T-cell (primary cell): ENCODE measurements at places on chromosomes 4 and X. TPM values are rescaled to one million over a fixed set of nuclear protein-coding genes. Genes with fewer than 3 reads are reported as not detected.

Gene TRPC5OS
- not detected for total RNA-seq

DNA sequence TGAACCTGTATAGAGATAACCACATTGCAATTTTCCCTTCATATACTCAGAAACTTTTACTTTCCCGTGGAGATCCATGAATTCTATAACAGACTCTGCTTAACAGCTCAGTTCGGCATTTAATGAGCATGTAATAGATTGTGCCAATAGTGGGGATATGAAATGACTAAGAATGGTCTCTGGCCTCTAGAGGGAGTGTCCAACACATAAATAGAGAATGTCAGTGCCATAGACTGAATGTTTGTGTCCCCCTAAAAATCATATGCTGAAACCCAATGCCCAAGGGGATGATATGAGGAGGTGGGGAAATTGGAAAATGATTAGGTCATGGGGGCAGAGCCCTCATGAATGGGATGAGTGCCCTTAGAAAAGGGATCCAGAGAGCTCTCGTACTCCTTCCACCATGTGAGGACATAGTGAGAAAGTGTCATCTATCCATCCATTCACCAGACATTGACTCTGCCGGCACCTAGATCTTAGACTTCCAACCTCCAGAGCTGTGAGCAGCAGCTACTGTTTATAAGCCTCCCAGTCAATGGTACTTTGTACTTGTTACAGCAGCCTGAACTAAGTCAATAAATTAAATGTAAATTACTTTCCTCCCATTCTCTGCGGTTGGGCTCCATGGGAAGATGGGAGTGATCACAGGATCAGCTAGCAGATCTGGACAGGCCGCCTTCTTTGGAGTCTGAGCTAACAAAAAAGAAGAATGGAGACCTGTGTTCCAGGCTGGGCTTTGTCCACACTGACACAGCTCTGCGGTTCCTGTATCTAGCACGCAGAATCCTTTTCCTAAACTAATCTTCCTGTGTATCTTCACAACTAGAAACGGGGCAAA, 28.1 kb upstream of the HPSE start:
- no peaks in the 10 kb centered on the region for H3K36me3 ChIP-seq
- DNase-seq: no peak
- H3K27me3 ChIP-seq: no peaks in the 10 kb centered on the region
- no peak overlapping the region for H3K4me3 ChIP-seq
- no peaks in the 10 kb centered on the region for H3K4me1 ChIP-seq

- H3K4me1 ChIP-seq: no peaks in the 10 kb centered on the region
- no peak overlapping the region for H3K27ac ChIP-seq
- DNase-seq: no peak
- H3K36me3 ChIP-seq: no peaks in the 10 kb centered on the region
Measured at GRCh38 chr4:149513081-149513480, 302.6 kb downstream of the IQCM start.

GRCh38 chrX:67700602-67701001, 156.8 kb downstream of the AR start:
- no peaks in the 10 kb centered on the region for H3K36me3 ChIP-seq
- no peak for DNase-seq
- no peak overlapping the region for H3K4me3 ChIP-seq
- no peaks in the 10 kb centered on the region for H3K27me3 ChIP-seq

Gene USP27X
- 2.9 TPM for total RNA-seq

Gene RNF128
- total RNA-seq: 0.16 TPM
